NCI-H1694 (cell line): ENCODE measurements at places on chromosomes 2 and 18.

DNA sequence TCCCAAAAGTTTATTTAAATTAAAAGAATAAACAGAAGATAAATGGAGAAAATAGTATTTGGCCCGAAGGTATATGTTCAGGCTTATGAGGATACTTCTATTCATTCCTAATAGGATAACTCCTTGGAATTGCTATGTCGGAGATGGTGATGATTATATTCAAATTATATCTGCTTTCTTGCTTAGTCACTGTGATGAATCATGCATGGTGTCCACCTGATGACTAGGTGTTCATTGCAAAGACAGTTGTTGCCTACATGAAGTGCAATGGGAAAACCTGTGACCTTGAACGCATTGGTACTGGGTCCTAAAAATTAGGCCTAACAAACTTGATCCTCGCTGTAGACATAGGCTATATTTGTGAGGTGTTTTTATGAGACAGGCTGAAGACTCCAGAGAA lies 617.3 kb upstream of the ZEB2 start:
- DNase-seq: no peak

DNA sequence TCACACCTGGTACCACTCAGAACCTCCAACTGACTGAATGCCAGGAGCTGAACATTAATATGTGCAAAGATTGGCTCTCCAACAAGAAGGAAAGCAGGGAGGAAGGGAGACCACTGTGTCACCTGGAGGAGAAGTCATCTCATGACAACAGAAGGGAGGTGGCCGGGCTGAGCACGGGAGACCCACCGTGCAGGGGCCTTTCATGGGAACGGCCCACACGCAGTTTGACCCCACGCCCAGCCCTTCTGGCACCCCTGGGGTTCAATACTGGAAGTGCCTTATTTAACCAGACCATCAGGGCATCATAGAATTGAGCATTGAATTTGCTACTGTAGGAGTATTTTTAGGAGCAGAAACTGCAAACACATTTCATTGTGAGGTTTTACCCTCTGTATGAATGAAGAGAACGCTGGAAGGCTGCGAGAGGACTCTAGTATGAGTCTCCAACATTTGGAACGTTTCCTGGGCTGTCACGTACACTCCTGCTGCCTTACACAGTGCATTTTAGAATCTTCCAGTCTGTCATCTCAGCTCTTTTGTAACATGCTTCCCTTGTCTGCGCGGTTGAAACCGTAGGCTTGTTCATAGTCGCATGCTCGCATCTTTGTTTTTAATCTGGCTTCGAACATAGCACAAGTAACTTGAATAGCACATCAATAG lies 132.1 kb downstream of the NFATC1 start:
- no peak for DNase-seq

DNA sequence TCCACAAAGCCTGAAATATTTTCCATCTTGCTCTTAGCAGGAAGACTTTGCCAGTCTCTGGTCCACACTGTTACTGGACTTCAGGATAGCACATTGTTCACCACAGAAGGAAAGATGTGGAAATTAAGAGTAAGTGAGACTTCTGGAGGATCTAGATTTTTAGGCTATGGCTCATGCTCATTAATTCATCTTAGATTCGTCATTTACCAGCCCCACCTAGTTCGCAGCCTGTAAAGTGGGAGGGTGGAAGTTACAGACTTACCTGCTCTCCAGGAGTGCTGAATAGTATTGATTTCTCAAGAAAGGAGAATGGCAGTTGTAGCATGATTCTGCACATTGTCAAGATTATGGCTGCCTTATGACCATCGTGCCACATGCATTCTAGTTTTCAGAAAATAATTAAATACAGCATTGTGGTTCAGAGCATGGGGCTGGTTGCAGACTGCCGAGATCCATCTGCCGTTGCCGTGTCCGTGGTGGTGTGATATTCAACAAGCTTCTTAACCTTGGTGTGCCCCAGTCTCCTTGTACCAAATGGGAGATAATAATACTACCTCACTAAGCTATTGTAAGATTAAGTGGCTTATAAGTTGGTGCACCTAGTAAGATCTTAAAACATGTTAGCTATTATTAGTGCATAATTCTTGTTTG lies 56.8 kb downstream of the RNF144A start:
- DNase-seq: no peak

GRCh38 chr2:10324095-10324832 lies 21.6 kb downstream of the HPCAL1 start:
- no peak for DNase-seq

DNA sequence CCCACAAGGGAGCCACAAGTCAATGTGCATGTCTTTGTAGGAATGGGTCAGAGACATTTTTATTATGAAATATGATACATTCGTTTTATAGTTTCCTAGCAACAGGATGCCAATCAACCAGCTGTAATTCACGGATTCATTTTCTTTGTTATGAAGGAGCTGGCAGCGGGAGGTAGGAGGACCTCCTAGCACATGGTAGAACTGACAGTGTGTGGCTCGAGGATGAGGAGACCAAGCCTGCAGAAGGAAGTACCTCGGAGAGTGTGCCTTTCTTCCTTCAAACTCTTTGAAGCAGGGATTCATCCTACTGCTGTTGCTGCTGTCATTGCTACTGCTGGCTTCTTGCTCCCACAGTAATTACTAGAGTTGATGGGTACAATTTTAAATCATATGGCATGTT lies 504.8 kb upstream of the KLHL29 start:
- no peak for DNase-seq

DNA sequence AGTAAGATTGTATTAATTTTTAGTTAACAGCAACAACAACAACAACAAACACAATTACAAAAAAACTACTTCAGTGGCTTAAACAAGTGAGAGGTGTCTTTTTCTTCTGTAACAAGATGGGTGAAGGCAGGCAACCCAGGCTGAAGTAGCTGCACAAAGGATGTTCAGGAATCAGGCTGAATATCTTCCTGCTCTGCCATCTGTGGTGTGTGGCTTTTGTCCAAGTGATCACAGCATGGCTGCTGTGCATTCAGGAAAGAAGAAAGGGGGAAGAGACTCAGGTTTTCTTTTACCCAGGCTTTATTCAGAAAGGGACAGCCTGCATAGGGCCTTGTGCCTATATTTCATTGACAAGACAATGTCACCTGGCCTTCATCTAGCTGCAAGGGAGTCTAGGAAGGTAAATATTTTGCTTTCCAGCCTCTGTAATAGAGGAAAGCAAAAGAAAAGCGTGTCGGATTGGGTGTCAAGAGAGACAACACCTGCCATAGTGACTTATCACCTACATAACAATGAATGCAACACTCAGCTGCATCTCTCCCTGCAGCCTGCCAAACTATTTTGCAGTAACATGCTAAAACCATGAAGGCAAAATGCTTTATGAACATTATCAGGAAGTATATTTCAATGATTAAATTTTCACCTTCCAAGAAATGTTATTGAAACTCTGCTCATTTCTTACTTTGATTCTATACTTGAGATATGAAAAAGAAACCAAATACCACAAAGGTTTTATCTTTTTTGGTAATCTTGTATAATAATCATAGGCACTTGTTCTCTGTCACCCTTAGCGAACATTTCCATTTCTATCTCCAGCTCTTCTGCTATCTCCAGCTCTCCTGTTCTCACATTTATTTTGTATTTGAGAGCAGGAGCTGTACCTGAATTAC lies 14.6 kb downstream of the G6PC2 start:
- DNase-seq: peak; percentile 83

DNA sequence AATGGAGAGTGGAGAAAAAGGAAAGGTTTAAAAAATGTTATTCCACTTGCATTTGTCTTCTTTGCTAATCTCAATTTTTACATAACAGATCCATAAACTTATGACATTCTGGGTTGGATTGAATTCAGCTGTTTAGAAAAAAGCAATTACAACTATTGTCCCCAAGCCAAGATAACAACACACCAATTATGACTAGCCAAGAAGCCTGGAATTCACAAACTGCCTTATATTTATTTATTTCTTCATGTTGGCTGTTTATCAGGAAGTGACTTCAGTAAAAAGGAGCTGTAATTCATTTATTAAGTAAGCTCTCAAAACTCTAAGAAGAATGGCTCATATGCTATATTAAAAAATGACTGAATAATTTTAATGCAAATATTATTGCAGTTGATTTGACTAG lies 137.4 kb downstream of the CALCRL start:
- no peak for DNase-seq

- DNase-seq: no peak
These were observed 256.4 kb downstream of the MEIS1 start for GRCh38 chr2:66691031-66691965.

DNA sequence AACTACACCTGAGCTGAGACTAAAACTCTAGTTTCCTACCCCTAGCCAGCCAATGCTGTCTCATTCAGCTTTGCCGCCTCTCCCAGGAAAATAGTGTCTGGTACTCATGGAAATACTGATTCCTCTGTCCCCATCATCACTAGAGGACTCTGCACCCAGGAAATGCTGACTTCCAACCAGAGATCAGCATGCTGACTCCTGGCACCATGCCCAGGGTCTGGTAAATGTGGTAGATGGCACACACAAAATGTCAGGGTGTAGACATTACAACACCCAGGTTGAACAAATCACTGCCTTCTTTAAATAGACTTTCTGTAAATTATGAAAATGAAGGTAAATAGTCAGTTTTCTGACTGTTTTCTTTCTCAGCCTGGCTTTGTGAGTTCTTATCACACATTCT lies 307.3 kb upstream of the CHAC2 start:
- no peak for DNase-seq

- no peak for DNase-seq
These were observed 18.4 kb downstream of the KIAA2012 start for GRCh38 chr2:202091476-202091875.

DNA sequence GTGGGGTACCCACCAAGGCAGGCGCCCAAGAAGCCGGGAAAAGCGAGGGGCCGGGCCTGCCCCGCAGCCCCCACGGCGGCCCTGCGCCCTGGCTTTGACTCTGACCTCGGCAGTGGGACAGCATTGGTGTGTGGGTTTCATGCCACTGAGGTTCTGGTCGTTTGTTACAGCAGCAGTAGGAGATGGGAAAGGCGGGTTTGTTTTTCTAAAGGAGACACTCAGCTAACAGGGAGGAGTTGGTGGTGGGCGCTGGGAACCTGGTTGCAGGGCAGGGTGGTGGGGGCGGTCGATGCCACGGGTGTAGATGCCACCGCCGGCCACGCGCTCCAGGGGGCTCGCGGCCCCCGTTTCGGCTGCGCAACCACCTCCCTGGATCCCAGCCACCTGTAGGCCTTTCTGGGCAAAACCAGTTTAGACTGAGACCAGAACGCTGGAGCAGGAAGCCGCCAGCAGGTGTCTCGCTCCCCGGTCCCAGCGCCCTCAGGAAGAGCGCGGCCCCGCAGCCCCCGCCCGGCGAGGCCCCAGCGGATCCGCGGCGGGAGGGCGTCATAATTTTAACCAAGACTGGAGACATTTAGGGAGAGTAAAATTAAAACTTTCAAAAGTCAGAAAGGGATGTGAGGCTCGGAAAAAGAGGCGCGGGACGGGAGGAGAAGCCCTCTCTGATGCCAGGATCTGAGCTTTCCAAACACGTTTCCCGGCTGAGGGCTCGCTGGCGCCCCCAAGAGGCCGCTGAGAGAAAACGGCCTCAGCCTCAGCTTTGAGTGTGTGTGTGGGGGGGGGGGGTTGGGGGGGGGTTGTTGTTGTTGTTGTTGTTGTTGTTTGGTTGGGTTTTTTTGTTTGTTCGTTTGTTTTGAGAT lies 17.4 kb downstream of the CIDEA start:
- DNase-seq: peak; percentile 49

- no peak for DNase-seq
These were observed 2797.2 kb upstream of the TEKT4 start for GRCh38 chr2:92073815-92074548.

DNA sequence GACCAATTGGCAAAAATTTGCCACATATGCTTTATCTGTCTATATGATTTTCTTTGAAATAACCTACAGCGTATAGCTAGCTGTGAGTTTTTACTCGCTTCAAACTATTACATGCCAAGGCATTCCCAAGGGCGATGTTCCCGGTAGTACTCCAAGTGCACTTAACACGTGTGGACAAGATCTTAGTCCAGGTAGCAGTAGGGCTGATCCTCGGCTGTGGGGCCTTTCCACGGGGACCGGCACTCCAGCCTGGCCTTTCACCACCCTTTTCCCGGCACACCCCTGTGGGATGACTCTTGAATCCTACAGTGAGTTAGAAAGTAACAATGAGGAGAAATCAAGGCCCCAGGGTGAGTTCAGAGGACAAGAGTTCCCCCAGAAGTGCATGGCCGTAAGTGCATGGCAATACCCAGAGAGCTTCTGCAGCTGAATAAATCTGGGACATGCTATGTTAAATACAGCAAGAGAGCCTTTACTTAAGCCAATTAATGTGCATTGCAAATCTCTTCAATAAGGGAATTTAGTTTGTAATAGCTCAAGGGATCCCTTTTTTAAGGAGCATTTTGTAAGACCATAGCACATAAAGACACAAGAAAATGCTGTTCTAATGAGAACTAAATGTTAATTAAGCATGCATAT lies 26.4 kb downstream of the CHMP1B start:
- no peak for DNase-seq

GRCh38 chr2:216897561-216898203 lies 37.8 kb upstream of the TNP1 start:
- DNase-seq: no peak

- DNase-seq: no peak
These were observed 83.7 kb upstream of the RND3 start for GRCh38 chr2:150571121-150571520.

DNA sequence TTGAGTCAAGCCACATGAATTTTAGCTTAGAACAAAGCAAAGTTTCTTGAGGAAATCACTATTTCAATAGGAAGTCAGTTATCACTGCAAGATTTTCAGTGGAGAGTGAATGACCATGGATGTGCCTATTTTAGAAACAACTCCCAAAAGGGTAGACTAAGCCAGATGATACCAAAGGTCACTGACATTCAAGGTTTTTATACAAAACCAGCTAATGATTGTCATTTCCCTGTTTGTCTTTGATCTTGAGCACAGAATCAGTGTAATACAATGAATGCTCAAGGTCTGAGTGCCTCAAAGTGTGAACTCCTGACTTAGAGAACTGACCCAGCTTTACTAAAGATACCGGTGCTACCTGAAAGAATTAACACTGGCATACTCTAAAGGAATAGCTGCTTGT lies 60.5 kb downstream of the CDH2 start:
- no peak for DNase-seq
